Kasumi-1 (cell line): ENCODE measurements at places on chromosomes 5 and 9.

DNA sequence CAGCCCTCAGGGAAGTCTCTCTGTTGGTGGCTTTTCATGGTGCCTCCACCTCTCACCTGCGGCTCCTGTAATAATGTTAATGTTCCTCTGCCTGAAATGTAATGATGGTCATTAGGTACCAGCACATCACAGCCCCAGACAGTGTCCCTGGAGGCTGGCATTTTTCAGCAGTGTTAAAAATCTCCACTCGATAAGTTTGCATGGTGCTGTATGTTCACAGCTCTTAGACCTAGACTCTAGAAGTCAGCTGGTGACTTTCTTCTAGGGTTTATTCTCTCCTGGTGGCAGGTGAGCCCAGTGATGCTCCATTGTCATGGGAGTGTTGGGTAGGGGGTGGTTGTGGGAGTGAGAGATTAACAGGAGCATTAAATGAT is 53.1 kb downstream of the GPR107 start:
- no peak for DNase-seq

GRCh38 chr9:136361754-136362449 is 1.6 kb downstream of the DNLZ start:
- no peak for DNase-seq

DNA sequence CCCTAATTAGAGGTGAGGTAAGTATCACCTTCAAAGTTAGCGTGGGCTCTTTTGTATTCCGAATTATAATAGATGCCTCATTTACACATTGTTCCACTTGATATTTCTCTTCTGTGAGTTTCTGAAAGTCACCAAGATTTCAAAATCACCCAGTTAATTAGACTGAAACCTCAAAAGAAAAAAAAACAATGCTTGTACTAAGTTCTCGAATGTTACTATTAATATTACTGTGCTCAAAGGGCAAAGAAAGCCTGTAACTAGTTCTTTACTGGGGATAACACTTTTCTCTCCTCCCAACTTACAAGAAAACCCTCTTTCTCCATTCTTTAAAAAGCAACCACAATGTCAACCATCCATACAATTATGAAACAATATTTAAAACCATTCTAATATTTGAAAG is 98.5 kb downstream of the STRBP start:
- no peak for DNase-seq

DNA sequence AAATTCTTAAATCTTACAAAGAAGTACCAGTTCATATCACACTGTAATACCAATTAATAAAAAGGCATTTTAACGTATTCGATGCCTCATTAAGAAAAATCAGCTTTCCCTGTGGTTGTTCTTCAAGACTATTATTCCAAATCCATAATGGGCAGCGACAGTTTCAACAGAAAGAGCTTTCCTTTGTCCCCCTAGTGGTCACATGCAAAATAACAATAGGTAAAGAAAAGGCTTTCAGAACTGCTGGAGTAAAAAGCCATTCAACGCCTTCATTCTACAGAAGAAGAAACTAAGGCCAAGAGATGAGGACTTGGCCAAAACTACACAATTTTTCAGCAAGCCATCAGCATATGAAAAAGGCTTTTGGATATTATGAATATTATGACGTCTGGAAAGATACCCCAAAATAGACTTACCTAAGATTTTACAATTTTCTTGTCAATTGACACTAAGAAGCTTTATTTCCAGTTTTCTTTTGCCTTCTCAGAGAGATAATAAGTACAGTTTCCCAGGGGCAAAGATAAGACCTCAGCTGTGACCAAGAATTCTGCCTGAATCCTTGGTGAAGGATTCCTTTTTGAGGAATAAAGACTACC is 6.7 kb upstream of the CDH6 start:
- peak; percentile 61 for DNase-seq

GRCh38 chr5:80481019-80481893 is 6.6 kb upstream of the FAM151B start:
- DNase-seq, result peak; percentile 69

GRCh38 chr5:109307951-109308350 is 101.8 kb downstream of the PJA2 start:
- DNase-seq, result no peak

- peak; percentile 79 for DNase-seq
Observed at GRCh38 chr9:37415011-37415719, 7.3 kb upstream of the GRHPR start.

GRCh38 chr9:75455444-75455921 is 367.2 kb downstream of the OSTF1 start:
- no peak for DNase-seq

GRCh38 chr9:134963546-134963945 is 45.8 kb upstream of the FCN1 start:
- no peak for DNase-seq

- DNase-seq, result no peak
Observed at GRCh38 chr5:147200004-147200403, 34.8 kb upstream of the STK32A start.

GRCh38 chr5:124920909-124921666 is 174.6 kb upstream of the ZNF608 start:
- DNase-seq, result peak; percentile 16
